Kidney tubule cell (primary cell): ENCODE measurements at places on chromosomes 11 and 22.
A peak's percentile ranks its signal among the peaks of the same experiment; 100 is the strongest.

DNA sequence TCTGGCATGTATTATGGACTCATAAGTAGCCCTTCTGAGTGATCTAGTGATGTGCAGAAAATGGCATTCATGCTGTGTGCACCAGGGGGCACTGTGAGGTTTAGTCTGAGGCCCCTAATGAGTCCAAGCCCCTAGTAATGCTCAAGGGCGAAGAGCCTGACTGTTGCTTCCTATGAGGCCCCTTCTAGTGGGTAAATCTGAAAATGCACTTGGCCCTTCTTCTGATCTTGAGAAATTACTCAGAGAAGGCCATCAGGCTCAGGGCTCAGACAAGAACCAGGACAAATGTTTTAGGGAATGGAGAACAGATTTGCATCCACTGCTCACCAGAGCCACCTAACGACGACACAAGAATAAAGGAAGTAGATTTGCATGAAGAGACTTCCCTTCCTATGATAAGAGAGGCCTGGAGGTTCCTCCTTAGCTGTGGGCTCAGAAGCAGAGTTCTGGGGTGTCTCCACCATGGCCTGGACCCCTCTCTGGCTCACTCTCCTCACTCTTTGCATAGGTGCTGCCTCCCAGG is 75.8 kb downstream of the GGTLC2 start:
- peak; percentile 33 for DNase-seq

DNA sequence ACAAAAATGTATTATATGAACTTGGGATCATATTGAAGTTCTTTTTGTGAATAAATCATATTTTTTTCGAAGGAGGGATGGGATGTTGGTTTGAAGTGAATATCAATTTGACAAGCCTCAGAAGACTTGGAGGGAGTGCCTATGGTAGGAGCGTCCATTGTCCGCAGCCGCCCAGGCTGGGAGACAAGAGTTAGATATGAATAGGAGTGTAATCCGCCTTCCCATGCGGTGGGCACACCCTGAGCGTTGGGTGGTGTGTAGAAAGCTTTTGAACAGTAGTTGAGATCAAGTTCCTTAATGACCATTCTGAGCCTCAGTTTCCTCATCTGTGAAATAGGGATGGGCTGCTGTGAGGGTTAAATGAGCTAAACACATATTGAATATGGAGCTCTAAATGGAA is 7.0 kb downstream of the CD82 start:
- no peak for DNase-seq

DNA sequence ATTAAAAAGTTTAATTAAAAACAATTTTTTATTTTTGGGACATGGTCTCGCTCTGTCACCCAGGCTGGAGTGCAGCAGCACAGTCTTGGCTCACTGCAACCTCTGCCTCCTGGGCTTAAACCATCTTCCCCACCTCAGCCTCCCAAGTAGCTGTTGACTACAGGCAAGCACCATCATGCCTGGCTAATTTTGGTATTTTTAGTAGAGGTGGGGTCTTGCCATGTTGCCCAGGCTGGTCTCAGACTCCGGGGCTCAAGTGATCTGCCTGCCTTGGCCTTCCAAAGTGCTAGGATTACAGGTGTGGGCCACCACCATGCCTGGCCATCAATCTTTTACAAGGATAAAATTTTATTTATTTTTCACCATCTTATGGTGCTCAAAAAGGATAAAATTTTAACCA is 43.3 kb upstream of the PHOX2A start:
- no peak for DNase-seq

DNA sequence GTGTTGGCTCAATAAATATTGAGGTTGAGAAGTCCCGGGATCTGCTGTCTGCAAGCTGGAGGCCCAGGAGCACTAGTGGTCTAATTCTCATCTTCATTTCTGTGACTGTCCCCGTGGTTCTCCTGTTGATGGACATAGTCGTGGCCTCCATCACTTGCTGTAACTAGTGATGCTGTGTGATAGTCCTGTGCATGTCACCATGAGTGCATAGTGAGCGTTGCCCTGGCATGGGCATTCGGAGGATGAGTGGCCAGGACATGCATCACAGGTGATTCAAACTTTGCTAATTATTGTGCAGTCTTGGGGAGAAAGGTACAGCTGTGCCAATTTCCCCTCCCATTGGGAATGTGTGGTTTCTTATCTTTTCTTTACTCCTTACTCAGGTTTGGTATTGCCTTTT is 902.2 kb downstream of the BRD1 start:
- no peak for DNase-seq

DNA sequence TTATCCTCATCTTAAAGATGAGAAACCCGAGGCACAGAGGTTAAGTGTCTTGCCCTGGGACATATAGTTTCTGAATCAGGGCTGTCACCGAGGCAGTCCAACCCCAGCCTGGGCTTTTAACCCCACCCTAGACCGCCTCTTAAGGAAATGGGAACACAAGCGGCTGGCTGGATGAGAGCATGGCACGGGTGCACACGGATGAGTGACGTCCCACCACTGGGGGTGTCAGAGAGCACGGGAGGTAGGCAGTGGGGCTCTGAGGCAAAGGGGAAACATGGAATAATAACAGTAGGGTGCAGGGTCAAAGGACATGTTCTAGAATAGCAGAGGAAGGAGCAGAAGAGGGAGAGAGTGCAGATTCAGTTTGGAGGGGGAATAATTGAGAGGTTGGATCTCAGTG is 22.3 kb downstream of the PPFIBP2 start:
- peak; percentile 26 for DNase-seq

DNA sequence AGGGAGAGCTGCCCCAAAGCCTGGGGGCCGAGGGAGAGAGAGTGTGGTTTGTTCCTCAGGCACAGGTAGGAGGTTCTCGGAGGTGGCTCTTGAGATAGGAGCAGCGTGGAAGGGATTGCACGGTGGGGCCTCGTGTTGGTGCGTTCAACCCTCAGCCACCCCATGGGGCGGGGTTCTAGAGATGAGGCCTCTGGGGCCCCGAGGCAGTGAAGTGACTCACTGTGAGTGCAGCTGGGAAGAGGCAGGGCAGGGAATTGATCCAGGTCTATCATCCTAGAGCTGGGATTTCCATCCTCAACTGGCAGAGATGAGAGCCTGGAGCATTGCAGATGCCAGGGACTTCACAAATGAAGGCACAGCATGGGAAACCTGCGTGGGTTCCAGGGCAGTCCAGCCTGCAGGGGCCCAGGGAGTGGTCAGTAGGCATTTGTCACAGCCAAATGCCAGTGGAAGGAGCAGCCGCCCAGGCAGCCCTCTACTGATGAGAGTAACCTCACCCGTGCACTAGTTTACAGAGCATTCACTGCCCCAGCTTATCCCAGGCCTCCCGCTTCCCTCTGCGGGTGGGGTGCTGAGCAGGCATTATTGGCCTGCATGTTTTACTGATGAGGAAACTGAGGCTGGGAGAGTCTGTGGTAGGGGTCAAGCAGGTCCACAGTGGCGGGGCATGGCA is 5.1 kb upstream of the SMARCB1 start:
- DNase-seq, result peak; percentile 28

DNA sequence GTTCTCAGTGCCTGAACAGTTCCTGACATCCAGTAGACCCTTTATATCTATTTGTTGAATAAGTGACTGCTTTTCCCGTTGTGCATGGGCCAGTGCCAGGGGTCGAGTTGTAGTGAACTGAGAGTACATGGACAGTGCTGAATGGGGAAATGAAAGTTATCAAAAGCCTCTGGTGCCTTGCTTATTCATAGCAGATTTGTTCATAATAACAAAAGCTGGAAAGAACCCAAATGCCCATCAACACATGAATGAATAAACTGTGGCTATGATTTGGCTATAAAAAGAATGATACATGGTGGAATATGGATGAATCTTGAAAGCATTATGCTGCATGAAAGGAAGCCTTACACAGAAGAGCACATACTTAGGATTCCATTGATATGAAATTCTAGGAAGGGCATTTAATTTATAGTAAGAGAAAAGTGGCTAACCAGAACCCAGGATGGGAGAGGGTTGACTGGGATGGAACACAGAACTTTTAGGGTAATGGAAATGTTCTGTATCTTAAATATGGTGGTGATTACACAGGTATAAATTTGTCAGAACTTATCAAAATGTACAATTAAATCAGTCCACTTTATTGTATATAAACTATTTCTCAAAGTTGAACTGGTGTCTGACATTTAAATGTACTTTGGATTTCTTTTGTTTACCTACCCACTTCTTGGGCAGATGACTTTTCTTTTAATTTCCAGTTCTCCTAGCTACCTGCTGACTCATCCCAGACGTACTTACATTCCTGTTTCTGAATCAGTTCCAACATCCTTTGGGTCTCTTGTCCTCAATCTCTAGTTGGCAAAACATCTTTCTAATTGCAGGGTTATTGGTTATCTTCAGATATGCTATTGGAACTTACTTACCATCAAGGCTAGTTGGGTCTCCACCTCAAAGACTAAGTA is 42.8 kb downstream of the PACS1 start:
- peak; percentile 87 for DNase-seq

DNA sequence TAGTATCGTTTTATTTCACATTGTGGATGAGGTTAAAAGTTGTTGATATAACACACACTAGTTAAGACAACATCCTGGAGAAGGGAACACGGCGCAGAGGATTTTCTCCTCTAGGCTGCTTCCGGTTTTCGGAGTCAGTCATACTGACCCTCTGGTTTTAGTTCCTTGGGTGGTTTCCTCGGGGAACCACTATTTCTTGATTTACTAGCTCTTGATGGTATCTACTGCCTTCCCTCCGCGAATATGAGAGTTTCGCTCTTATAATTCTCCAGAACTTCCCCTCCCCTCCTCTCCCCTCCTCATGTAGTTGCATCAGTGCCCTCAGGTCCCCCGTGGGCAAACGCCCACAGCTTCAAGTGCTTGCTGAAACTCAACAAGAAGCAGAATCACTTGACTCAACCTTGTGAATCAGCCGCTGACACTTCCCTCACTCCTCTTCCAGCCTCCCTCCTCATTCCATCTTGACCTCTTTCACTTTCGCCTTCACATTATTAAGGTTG is 15.9 kb upstream of the APOBEC3A start:
- no peak for DNase-seq

GRCh38 chr11:109338131-109338530 is 83.9 kb upstream of the C11orf87 start:
- DNase-seq, result no peak

DNA sequence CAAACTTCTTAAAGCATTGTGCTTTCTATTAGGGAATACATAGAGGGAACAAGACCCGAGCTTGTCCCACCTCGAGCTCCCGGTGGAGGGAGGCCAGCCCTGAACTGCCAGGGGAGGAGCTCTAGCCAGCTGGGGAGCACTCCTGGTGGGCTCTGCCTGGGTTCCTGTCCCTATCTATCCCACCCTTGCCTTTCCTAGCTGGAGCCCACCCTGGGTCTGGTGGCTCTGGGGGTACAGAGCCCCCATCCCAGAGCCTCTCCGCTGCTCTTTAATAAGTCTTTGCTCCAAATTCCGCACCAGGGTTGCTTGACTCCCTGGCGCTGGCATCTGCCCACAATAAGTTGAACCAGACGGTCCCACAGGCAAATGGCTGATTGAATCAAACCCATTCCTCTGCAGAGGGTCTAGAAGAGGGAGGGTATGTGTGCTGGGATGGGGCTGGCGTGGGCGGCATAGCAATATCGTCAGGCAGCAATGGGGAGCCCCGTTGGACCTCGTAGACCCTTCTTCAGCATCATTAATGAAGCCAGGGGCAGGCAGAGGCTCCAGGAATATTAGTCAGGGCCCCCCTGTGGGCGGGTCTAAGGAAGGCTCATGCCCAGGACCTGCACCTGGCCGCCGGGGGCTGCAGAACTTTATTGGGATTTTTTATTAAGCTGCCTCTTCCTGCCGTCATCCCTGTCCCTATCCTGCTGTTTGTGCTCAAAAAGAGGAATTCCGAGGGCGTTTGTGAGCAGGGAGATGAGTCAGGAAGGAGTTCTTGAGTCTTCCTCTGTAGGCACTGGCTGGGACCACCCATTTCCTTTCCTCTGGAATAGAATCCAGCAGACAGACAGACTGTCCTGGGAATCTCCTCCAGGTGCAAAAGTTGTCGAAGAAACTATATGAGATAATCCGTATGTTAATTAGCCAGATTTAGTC is 38.5 kb upstream of the RIC3 start:
- no peak for DNase-seq

GRCh38 chr11:129973068-129973467 is 29.6 kb downstream of the PRDM10 start:
- peak; percentile 20 for DNase-seq

DNA sequence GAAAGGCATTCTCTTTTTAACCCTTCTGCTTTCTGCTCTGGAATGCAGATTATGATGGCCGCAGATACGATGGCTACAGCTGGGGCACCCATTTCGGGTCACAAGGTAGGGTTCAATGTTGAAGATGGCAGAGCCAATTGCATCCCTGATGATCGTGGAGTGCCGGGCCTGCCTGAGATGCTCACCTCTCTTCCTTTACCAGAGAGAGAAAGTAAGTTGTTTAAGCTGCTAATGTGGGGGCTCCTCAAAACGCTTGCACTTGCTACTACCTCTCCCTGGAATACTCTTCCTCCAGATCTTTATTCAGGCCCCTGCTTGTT is 50.8 kb upstream of the PRDM11 start:
- DNase-seq, result no peak
